ENCODE measurements at places on chromosomes 11 and 22.

DNA sequence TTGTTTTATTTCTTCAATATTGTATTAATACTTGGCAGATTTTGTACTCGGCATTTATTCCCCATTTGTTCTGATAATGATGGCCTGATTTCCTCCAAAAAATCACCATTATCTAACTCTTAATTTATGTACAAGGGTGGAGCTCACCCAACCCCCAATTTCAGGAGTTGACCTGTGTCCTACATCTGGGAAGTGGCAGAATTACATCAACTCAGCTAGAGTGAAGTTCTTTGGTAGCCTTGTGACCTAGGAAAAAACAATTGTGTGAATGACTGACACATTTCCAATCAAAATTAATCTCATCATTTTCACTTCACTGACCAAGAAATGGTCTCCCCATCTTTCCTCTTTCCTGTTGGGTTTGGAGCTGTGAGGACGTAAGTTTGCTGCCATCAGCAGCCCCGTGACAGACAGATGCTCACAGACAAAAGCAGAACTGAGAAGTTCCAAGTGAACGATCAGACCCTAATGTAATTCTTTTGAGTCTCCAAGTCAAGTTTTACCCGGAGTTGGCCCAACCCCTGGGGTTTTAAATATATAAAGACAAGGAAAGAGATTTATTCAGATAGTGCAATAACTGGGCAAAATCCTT, 16.6 kb upstream of the MS4A6E start:
- DNase-seq = no peak

DNA sequence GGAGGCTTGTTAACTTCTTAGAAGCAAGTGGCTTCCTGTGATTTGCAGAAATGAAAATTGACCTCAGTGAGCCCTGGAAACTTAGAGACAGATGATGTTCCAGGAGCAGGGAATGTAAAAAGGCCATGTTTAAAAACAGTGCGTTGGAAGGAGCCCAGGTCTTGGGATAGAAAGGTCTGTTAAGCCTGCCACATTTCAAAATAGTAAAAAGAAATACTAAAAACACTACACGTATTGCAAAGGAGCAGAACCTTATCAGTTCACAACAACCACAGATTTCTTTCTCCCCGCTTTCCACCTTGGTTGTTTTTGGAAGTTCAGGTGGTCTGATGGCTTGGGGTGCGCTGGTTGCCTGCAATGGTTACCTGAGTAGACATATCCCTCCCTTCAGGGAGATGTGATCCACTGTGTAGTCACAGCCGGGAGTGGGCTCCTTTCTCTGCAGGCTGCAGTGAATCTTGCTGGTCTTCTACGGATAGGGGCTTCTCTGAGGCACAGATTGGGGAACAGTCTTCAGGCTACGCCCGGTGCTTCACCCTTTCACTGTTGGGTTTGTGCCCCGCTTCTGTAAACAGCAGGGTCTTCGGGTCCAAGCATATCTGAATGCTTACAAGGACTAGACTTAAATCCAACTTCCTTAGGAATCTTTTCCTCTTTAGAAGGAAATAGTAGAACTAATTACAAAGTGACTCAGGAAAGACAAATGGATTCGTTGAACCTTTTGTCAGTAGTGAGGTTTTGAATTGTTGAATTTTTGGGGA, 1.9 kb downstream of the TEAD1 start:
- no peak for DNase-seq

- DNase-seq = no peak
Observed at GRCh38 chr11:105152021-105152512, 12.5 kb upstream of the CARD18 start.

DNA sequence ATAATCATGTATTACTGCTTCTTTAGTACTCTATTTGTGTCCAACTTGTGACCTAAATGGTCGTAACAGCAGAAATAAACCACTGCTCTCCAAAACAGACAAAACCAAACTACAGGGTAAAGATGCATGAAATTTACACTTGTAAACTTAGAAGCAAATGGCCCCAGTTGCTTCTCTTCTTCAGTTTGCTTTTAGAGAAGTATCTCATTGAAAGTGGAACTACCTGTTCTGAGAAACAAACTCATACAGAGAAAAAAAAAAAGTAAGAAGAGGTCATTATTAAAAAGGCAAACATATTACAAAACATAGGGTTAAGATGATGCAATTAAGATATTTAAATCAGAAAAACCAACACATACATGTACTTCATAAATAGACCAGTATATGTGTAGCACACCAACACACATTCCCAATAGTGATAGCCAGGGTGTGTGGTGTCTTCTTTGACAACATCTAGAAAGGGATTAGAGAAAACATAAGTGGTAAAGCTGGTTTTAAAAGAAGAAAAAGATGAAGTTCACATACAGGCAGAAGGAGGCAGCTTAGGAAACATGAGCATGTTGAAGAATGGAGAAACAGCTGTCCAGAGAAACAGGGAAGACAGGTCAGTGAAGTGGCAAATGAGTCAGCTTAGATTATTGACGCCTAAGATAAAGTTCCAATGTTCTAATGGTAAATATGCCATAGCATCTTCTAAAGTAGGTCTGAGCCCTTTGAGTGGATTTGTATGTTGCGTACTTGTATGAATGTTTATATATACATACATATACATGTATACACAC, 844.7 kb upstream of the CCDC90B start:
- no peak for DNase-seq

GRCh38 chr11:26823963-26824362, 102.1 kb upstream of the SLC5A12 start:
- DNase-seq = no peak

DNA sequence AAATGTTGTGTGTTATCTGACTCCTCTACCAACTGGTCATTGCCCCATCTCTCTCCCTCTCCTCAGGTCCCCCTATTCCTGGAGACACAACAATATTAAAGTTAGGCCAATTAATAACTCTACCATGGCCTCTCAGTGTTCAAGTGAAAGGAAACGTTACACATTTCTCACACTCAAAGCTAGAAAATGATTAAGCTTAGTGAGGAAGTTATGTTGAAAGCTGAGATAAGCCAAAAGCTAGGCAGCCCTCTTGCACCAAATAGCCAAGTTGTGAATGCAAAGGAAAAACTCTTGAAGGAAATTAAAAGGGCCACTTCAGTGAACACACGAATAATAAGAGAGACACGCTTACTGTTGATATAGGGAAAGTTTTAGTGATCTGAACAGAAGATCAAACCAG, 6.9 kb downstream of the DLG2 start:
- DNase-seq = no peak

DNA sequence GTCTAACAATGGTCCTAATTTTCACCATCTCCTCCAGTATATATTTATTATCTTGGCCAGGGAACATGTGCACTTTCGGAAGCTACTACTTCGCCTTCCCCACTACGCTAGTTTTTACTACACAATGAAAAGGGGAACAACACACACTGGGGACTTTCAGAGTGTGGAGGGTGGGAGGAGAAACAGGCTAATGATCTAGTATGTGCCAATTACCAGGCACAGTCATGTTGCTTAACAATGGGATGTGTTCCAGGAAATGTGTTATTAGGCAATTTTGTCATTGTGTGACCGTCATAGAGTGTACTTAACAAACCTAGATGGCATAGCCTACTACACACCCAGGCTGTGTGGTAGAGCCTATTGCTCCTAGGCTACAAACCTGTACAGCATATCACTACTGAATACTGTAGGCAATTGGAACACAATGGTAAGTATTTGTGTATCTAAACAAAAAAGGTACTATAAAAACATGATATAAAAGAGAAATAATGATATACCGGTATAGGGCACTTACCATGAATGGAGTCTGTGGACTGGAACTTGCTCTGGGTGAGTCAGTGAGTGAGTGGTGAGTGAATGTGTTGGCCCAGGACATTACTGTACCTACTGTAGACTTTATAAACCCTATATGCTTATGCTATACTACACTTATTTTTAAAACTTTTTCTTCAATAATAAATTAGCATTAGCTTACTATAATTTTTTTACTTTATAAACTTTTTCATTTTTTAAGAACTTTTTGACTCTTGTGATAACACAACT, 20.1 kb upstream of the CUL5 start:
- no peak for DNase-seq

- peak; percentile 86 for DNase-seq
Observed at GRCh38 chr22:20393705-20394476, at the start of gene ZNF74. TSS of gene ZNF74 (plus strand) at chr22:20394151. CDS start at chr22:20394629, 478 bp downstream.

DNA sequence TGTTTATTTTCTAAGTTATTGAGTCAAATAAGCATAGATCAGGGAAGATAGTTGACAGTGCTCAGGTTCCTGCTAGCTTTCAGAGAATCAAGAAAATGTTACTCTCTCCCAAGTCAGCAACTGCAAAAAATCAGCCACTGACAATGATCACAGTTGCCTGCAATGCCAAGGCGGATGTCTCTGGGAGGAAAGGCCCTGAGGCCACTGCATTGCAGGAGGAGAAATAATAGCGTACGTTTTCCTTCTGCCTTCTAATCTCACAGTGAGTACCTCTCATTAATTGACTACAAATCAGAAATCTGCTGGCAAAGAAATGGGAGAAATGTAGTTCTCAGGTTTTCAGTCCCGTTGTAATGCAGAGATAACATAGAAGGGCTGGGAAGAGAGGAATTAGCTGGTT, 54.0 kb upstream of the SPON1 start:
- DNase-seq = no peak

- DNase-seq = no peak
Observed at GRCh38 chr11:33767624-33768023, 6.7 kb downstream of the FBXO3 start.

GRCh38 chr11:119972281-119972680, 165.6 kb downstream of the TRIM29 start:
- DNase-seq = no peak

GRCh38 chr11:68891351-68891948, 12.2 kb downstream of the MRPL21 start:
- DNase-seq = no peak

GRCh38 chr22:43526946-43527345, 115.1 kb downstream of the MPPED1 start:
- DNase-seq = no peak

GRCh38 chr22:26744892-26745808, 87.8 kb downstream of the MIAT start:
- DNase-seq = no peak

DNA sequence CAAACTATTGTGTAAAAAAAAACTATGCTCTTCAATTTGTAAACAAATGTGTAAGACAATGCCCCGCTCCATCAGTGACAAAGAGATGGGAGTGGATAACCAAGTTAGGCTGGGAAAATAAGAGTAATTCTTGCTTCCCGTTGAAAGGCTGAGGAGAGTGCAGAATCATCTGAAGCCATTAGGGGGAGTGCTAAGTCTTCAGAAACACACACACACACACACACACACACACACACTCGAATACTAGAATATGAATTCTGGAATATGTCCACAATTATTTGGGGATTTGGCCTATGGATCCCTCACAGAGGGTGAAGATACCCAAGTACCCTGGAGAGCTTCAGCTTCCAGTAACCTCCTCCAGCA, 27.8 kb upstream of the ROBO3 start:
- DNase-seq = no peak

DNA sequence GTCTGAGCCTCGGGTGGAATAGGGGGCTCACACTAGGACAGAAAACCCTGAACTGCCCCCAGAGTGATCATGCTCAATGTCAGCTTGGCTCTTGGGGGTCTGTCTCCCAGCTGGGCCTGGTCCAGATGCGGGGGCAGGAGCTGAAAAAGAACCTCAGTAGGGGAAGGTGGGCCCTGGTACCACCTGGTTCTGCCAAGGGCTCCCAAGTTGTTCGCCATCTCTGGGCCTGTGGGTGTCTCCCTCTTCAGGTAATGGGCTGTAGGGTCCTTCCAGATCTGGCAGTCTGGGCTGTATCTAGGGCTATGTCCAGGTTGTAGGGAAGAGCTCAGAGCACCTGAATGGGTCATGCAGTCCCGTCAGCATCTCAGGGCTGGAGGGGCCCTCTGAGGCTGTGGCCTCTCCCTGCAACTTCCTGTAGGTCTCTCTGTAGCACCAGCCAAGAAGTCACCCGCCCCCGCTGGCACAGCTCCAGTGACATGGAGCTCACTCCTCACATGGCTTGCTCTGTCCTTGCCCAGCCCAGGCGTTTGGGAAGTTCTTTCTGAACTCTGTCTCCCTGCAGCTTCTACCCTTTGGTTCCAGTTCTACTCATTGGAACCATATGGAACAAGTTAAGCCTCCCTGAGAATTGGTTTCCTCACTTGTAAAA, 33.0 kb upstream of the SOX10 start:
- no peak for DNase-seq

- no peak for DNase-seq
Observed at GRCh38 chr11:36056160-36056751, 112.4 kb downstream of the LDLRAD3 start.

DNA sequence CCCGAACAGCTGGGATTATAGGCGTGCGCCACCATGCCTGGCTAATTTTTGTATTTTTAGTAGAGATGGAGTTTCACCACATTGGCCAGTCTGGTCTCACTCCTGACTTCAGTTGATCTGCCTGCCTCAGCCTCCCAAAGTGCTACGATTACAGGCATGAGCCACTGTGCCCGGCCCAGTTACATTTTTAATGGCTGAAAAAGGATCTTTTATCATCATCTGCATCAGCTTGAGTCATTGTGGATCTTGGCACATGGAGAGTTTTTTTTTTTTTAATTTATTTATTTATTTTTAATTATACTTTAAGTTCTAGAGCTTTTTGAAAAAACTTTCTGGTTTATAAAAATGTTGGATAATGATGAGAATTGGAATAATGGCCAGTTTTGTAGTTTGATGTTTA, 8.6 kb downstream of the IGHMBP2 start:
- DNase-seq = no peak

DNA sequence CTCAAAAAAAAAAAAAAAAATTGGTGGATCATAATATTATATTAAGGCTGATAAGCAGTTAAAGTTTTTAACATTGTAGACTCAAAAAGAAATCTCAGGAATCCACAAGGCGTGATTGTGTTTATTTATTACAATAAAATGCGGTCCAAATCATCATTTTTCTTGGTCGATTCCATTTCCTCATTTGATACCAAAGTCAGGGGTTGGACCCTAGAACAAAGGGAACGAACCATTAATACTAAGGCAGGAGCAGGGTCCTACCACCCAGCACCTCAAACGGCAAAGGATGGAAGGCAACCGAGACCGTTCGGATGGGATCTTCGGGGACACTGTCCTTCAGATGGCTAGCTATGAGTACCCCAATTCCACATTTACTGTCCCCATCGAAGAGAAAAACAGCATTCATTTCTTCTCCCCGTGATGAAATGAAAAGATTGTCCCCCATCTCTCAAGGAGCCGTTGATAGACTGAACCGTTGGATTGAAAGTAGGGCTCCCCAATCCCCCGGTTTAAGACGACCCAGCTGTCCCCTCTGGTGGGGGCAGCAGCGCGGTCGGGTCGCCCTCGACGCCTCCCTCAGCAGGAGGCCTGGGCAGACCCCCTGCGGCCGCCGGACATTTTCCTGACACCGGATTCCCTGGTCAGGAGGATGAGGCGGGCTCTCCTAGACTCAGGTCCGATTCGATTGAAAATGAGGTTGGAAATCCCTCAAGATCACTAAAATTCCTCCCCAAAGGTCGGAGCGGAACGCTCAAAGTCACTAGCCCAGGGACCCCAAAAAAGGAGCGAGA, 607 bp downstream of the DMC1 start:
- no peak for DNase-seq

DNA sequence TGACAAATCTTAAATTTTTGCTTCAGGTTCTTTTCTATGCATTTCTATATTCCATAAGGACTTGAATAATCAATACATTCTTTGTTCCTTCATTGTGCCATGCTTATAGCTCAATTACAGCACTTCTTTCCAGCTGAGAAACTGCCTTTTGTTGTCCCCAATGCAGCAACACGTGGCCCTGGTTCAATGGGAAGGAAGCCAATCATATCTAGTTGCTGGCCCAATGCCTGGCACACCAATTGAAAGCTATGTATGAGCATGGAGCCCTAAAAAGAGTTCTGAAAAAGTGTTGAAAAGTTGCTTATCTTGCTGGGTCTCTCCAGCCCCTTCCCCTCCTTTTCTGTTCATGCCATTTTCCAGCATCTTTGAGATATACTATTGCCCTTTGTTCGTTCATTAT, 448.0 kb upstream of the FAT3 start:
- DNase-seq = no peak
